ENCODE measurements at places on chromosomes 16 and 17.

- DNase-seq: no peak
Observed at GRCh38 chr17:50848039-50848438, 12.7 kb downstream of the WFIKKN2 start.

GRCh38 chr16:64910356-64910755 lies 211.5 kb downstream of the CDH11 start:
- no peak for DNase-seq

- no peak for DNase-seq
Observed at GRCh38 chr17:27793168-27793905, 7.0 kb downstream of the NOS2 start.

GRCh38 chr17:79176792-79177601 lies 102.4 kb downstream of the ENGASE start:
- DNase-seq: no peak

DNA sequence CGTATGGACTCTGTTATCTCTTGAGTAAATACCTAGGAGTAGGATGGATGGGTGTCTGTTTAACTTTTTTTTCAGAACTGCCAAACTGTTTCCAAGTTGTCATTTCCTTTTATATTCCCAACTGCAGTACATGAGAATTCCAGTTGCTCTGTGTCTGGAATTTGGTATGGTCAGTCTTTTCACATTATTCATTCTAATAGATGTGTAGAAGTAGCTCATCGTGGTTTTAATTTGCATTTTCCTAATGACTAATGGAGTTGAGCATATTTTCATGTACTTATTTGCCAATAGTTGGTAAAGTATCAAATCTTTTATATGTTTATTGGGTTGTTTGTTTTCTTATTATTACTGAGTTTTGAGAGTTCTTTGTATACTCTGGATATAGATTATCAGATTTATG lies 27.0 kb downstream of the MRTFB start:
- no peak for DNase-seq
